ENCODE measurements at places on chromosomes 3 and 15. TPM values are rescaled to one million over a fixed set of nuclear protein-coding genes. Genes with fewer than 3 reads are reported as not detected.

Gene CKMT1B
- total RNA-seq, result 0.41 TPM

Gene LINGO1
- not detected for total RNA-seq

DNA sequence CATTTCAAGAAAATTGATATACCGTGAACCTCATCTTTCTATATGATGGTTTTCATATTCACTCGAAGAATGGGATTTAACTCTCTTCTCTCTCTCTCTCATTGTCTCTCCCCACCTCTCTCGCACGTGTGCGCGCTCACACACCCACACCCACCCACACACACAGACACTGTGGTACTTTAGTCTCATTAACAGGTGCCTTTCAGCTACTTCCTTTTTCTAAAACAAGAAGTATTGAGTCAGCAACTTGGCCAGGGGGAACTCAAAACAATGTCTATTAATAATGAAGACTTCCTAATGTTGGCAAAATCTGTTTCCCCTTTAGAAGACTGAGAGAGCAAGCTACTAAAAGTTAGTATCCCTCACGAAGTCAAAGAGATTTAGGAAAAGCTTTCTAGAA, 150.7 kb downstream of the TMCO5A start:
- peaks cover 10% of the 10 kb centered on the region for H3K4me1 ChIP-seq
- H3K27ac ChIP-seq, result no peak overlapping the region

DNA sequence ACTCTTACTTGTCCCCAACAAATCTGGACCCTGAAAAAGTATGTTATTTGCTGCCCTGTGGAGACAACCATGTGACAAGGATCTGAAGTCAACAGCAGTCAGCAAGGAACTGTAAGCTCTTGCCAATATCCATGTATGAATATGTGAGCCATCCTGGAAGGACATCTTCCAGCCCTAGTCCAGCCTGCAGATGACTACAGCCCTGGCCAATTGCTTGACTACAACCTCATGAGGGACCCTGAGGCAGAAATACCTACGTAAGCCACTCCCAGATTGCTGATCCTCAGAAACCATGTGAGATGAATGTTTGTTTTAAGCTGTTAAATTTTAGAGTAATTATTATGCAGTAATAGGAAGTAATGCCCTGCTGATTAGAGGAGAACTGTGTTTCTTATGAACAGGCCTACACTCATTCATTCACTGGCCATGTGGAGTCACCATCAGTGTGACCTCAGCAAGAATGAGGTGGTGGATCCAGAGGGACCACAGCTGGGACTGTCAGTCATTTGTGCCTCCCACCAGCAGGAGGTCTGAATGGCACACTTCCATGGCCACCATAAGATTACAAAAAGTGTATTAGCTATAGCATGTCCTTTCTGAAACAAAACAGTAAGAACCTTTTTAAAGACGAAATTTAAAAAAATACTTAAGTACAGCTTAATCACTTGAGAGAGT, 92.6 kb downstream of the TFDP2 start:
- peaks cover 5% of the 10 kb centered on the region for H3K4me1 ChIP-seq
- H3K27ac ChIP-seq, result no peak overlapping the region
- H3K36me3 ChIP-seq, result peaks cover 5% of the 10 kb centered on the region
- no peak for DNase-seq
- no peaks in the 10 kb centered on the region for H3K27me3 ChIP-seq

DNA sequence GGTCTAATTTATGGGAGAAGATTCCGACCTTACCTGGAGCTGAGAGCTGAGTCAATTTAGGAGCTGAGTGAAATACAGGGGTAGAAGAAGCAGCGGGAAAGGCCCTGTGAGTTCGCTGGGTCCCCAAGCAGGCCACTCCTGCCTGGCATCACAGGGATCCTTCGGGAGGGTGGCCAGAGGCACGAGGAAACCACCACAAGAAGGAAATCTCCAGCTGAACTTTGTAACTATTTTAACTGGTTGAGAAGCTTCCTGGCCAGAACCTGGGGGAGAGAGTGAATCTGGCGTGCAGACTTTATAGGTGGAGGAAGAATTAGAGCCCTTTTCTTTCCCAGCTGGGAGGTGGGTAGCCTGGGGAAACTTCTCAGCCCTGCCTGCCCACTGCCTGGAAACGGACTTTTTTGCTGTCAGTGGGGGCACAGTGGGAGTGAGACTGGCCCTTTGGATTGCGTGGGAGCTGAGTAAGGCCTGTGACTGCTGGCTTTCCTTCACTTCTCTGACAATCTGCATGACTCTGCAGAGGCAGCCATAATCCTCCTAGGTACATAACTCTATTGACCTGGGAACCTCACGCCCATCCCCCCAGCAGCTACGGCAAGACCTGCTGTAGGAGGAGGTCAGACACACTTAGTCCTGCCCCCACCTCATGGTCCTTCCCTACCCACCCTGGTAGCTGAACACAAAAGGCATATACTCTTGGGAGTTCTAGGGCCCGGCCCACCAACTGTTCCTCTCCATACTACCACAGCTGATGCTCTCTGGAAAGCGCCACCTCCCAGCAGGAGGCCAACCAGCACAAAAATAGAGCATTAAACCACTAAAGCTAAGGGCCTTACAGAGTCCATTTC, 340.7 kb downstream of the CNTN3 start:
- H3K4me3 ChIP-seq, result no peak overlapping the region
- no peaks in the 10 kb centered on the region for H3K27me3 ChIP-seq
- no peaks in the 10 kb centered on the region for H3K36me3 ChIP-seq
- H3K27ac ChIP-seq, result no peak overlapping the region
- H3K4me1 ChIP-seq, result no peaks in the 10 kb centered on the region
- DNase-seq, result no peak

DNA sequence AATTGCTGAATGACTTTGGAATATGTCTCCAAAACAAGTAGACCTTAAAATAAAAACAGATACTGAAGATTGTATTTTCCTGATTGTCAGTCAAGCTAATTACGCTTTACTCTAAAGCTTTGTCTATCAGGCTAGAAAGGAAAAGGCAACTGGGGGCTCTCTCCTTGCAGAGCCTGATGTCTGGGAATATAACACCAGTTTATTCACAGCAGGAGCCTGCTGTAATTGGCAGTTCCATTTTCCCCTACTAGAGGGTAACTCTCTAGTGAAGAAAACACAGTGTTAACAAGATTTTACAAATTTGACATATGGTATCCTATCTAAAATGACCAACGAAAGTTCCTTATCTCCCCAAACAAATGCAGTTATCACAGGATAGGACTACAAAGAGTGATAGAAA, 158.8 kb downstream of the PDZRN3 start:
- no peak overlapping the region for H3K4me3 ChIP-seq
- peaks cover 2% of the 10 kb centered on the region for H3K27me3 ChIP-seq
- no peak overlapping the region for H3K27ac ChIP-seq
- no peaks in the 10 kb centered on the region for H3K36me3 ChIP-seq
- DNase-seq, result no peak
